Motor neuron (in vitro differentiated cells): ENCODE measurements at places on chromosomes 3 and 15. TPM values are rescaled to one million over a fixed set of nuclear protein-coding genes. Genes with fewer than 3 reads are reported as not detected.

DNA sequence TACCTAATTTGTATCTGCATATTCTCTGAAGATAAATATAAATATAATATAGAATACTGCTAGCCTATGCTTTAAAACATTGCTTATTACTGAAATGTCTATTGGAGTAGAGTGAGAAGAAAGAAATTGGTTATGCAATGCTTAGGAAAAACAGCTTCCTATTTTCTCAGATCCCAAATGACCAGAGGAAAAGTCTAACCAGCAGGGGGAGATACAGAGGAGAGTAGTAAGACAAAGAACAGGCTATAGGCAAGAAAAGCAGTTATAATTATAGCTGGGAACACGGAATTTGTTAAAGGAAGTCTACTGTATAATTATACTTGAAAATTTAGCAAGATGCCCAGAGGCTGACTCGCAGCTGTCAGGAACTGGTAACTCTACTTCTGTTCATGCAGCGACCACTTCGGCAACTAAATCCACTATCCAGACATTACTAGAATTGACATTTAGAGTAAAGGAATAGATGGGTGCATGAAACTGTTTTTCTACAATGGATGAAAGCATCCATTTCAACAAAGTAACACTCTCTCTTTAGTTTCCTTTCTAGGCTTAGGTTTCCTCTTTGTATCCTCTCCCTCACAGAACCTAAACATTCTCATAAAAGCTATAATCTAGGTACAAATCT is 97.2 kb downstream of the TBC1D5 start:
- no peak for ATAC-seq

DNA sequence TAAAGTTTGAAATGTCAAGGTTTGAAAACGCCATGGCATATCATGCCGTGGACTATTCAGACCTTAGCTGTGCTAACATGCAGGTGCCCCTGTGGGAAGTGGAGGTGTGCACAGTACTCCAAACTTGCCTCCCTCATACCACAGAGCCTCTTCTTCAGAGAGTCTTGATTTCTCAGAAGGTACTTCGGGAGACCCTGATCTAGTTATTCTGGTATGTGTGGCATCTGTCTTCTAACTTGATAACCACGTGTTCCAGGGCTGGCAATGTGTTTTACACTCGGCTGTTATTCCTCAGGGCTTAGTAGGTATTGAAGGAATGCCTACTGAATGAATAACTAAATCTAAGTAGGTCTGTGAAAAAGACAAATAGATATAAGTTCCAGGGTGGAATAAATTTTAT is 309.9 kb downstream of the CLSTN2 start:
- no peak for ATAC-seq

DNA sequence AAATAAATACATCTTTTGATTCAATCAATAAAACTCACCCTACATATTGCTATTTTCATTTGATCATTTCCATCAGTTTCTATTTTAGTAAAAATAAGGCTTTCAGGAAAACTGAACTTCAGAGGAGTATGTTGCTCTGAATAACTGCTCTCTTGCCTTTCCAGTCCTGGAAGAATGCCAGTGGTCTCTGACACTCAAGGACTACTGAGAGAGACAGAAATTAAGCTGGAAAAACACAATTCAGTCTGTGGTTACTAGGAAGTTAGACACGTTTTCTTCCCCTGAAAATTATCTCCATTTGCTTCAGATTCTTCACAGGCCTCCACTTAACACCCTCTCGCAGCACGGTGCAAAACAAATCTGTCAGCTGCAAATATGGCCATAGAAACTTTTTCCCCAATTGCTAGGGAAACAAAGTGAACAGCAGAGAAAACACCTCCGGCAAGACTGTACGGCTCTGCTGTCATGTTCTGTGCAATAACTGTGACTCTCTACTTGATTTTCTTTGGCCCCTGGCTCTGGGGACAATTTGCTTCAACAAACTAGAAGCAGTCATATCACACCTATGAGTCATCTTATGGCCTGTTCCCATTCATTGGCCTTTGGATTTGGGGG is 353.0 kb downstream of the MAGI1 start:
- peak; percentile 63 for ATAC-seq

DNA sequence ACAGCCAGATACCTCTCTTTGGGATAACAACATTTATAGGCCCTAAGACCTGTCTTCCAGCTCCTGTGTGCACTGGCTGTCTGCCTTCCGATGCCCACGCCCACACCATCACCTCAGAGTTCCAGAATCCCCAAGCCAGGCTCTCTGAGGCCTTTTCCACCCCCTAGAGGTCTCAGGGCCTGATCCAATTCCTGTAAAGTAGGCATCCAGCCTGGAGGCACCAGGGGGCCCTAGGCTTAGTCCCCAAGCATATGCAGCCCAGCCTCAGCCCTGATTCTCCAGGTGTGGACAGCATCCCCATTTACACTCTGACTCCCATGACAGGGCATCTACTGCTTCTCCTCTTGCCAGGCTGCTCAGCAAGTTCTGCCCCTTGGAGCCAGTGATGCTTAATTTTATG is 72.7 kb upstream of the CORO2B start:
- no peak for ATAC-seq

GRCh38 chr3:51794206-51794605 is 15.2 kb upstream of the IQCF6 start:
- ATAC-seq: no peak

- peak; percentile 89 for ATAC-seq
These were observed 61.3 kb upstream of the ACKR4 start for GRCh38 chr3:132535575-132536441.

DNA sequence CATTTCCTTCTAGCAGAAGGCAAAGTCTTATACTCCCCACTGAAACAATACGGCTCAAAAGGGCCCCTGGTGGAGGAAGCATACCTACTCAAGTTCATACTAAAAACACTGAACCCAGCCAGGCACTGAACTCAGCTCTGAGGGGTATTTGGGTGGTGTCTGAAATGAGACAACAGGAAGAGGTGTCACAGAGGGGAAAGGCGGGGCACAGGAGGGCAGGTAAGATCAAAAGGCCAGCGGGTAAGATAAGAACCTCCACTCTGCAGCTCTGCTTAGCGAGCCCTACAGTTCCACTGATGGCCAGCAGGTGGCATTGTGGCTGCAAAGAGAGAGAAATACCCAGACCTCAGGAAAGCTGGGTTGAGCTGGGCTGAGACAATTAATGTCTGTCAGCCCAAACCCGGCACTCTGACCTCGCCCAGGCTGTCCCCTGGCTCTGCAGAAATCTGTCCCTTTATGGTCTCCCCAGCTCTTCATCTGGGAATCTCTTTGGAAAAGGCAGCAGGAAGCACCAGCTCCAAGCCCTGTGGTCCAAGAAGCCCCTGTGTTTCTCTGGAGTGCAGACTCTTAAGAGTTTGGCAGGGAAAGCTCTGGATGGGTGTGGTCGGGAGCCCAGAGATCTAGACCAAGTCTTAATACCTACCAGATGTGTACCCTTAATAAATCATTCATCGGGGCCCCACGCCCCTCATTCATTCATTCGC is 8.4 kb downstream of the MFGE8 start:
- ATAC-seq: peak; percentile 95

- no peak for ATAC-seq
These were observed 35.8 kb downstream of the CMTM8 start for GRCh38 chr3:32274306-32274705.

- ATAC-seq: no peak
These were observed 13.6 kb downstream of the GRM2 start for GRCh38 chr3:51720292-51721061.

GRCh38 chr3:122533931-122534334 is 19.2 kb upstream of the KPNA1 start:
- ATAC-seq: peak; percentile 99

DNA sequence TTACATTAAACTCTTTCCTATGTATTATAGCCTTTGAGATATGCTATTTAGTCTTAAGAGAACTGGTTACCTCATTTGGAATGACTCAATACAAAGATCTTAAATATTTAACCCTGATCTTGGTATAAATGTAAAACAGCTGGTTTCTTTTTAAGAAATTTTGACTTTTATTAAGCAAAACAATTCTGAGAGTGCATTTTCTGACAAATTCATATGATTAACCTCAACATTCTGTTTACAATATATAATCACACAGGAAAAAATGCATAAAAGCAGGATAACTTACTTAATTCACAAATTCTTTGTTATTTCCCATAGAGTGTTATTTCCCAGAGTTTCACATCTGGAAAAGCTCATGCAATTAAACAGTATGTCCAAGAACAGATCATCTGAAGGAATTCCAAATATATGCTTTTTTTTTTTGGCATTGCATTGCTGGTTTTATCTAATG is 400.4 kb upstream of the THBS1 start:
- no peak for ATAC-seq

- ATAC-seq: no peak
These were observed 68.4 kb upstream of the NR2F2 start for GRCh38 chr15:96262097-96262496.

DNA sequence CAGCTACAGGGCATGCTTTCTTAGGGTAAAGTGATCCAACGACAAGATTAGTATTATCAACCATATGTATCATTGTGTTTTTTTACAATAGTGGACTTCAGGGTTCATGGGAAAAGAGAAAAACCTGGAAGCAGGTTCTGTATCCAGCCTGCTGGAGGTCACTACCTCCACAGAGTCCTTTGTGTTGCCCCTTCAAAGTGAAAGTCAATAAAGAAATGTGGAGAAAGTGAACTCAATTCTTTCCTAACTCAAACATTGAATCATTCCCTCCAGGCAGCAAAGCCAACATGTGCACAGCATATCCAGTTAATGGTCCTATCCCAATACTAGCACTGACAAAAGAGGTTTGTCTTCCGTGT is 45.4 kb downstream of the FGF7 start:
- ATAC-seq: no peak

DNA sequence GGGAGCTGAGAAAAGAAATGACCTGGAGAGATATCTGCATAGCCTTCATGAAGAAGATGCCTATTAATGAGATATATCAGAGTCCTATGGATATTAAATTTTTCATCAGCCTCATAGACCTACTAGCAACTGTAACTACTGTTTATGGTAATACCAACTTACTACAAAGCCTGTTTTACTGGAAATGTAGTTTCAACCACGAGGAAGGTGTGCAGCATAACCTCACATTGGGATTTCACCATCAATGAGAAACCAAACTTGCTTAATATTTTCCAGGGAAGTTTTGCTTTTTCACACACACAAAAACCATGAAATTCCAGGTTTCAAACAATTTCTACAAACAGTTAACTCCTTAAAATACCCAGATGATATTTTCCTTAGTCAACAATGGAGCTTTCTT is 31.4 kb downstream of the FAM240A start:
- no peak for ATAC-seq

GRCh38 chr3:143571548-143571947 is 276.7 kb downstream of the SLC9A9 start:
- no peak for ATAC-seq

DNA sequence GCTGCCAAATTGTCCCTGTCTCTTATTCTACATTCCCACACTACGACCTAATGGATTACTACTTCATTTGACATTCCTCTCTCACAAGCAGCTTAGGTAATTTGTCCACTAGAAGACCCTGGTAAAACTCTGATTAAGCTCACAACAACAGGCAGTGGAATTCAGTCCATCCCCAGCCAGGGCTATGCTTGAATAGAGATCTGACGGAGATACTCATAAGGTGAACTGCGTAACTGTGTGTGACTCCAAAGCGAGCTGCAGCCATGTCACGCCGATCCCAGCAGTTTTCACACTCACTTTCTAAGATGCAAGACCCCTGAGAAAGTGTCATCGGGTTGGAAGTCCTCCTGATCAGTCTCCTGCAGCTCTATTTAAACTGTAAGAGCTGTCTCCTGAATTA is 25.7 kb upstream of the ROBO2 start:
- ATAC-seq: no peak

DNA sequence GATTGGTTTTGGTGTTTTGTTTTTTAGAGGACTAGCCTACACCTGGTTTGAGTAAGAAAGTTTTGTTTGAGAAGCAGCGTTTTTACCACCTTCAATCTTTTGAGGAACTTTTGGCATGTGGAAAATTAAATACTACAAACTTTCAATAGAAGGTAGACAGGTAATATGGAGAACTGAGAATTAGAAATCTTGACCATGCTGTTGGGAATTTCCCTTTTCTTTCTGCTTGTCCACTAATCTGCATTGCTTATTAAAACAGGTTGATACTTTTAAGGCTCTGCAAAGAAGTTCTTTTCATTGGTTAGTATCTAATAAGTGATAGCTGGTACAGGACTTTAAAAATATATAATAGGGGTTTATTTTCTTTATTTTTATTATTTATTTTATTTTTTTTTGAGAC is 31.9 kb downstream of the UBE2E1 start:
- no peak for ATAC-seq

DNA sequence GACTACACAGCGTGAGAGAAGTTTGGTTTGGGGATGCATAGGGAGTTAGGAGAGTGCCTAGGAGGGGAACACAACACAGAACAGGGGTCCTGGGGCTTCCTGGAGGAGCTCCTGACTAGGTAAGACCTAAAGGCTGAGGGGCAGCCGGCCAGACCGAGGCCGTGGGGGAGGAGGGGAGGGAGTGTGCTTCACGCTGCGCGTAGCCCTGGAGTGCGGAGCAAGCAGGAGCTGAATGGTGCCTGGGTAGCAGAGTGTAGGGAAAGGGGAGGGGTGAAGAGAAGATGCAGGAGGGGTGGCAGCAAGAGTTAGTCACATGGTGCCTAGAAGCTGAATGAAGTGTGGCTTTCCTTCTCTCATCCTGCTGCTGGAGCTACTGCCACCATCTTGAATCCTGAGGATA is 32.4 kb upstream of the HHATL start:
- ATAC-seq: no peak

- ATAC-seq: no peak
These were observed 4.1 kb downstream of the FBN1 start for GRCh38 chr15:48641416-48641815.

DNA sequence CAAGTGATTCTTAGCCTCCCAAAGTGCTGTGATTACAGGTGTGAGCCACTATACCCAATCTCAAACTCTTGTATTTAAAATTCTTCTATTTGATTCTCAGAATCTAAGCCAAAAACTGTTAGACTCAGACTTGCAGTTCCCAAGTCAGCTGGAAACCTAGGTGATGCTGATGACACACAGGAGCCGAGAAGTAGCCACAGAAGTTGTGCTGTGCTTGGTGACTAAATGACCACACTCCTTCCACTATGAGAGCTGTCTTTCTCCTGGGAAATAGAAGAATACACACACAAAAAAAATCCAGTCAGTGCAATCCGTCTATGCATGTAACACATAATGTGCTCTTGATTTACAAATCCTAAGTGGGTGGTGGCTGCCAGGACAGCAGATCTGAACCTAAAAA is 33.9 kb downstream of the ILDR1 start:
- no peak for ATAC-seq

- no peak for ATAC-seq
These were observed 169.8 kb upstream of the ROBO1 start for GRCh38 chr3:79937567-79937966.

- no peak for ATAC-seq
These were observed 69.2 kb downstream of the ATP8B4 start for GRCh38 chr15:50049871-50050270.

- ATAC-seq: peak; percentile 94
These were observed at the start of gene ACTR8 for GRCh38 chr3:53881691-53882593. TSS of gene ACTR8 (minus strand) at chr3:53882152. CDS start at chr3:53882101, 51 bp downstream.

- no peak for ATAC-seq
These were observed 412.1 kb downstream of the TBL1XR1 start for GRCh38 chr3:176785171-176785570.

Gene GP5
- total RNA-seq: 0.29 and 0.52 TPM in 2 replicates

Gene CD200R1L
- total RNA-seq: not detected in 2 replicates

Gene GCHFR
- 6.8 and 7.3 TPM in 2 replicates for total RNA-seq

Gene LSAMP
- 47.6 and 56.8 TPM in 2 replicates for total RNA-seq

Gene ZMYND10
- total RNA-seq: 3.3 and 5.4 TPM in 2 replicates

Gene KY
- 0.17 and 0.26 TPM in 2 replicates for total RNA-seq

Gene RHCG
- total RNA-seq: not detected in 2 replicates

Gene SCAANT1
- not detected in 2 replicates for total RNA-seq
